Esophagus squamous epithelium (tissue), 5 donors: ENCODE measurements at places on chromosomes 4 and X.

- no peaks in the 10 kb centered on the region for H3K4me1 ChIP-seq
- no peaks in the 10 kb centered on the region for H3K36me3 ChIP-seq
- DNase-seq, result no peak
- no peaks in the 10 kb centered on the region for H3K27me3 ChIP-seq
Measured at GRCh38 chr4:90904021-90904420, 776.8 kb downstream of the CCSER1 start.

GRCh38 chr4:22077571-22077970 is 129.0 kb upstream of the KCNIP4 start:
- H3K4me1 ChIP-seq, result no peaks in the 10 kb centered on the region
- H3K4me3 ChIP-seq, result no peak overlapping the region
- no peaks in the 10 kb centered on the region for H3K36me3 ChIP-seq
- H3K27ac ChIP-seq, result no peak overlapping the region
- H3K27me3 ChIP-seq, result no peaks in the 10 kb centered on the region
- DNase-seq, result no peak

GRCh38 chrX:119638725-119639471 is 32.7 kb upstream of the NKRF start:
- no peaks in the 10 kb centered on the region for H3K27me3 ChIP-seq
- no peaks in the 10 kb centered on the region for H3K36me3 ChIP-seq
- H3K4me1 ChIP-seq, result no peaks in the 10 kb centered on the region
- DNase-seq, result no peak
- no peak overlapping the region for H3K4me3 ChIP-seq

DNA sequence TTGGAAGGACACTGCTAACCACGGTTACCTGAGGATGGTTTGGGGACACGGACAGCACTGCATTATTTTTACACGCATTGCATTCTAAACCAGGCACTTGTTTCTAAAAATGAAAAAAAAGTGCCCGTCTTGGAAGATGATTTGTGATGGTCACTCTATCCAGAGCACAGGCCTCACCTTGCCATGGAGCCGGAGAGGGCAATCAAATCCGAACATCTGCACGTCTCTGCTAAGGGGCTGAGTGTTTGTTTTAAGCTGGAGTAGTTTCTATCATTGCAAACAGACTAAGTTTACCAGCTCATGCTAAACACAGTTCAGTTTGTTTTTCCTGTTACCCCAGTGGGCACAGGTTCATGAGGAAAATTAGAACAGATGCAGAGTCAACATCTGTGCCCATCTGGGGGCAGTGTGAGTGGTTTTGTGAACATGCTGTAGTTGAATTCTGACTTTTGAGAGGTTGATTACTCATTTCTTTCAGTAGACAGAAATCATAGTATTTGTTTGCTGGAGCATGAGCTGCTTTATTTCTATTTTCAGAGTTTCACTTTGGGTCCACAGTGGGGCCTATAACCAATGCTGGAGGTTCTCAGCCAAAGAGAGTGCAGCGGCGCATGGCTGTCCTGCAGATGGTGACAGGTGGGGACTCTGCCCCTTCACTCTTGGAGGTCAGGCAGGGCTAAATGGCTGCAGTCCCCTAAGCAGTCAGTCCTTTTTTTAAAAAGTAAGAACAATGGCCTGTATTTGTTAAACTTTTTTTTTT is 65.4 kb upstream of the ENPP6 start:
- H3K36me3 ChIP-seq, result no peaks in the 10 kb centered on the region
- DNase-seq, result no peak
- peaks cover 31% of the 10 kb centered on the region for H3K4me1 ChIP-seq
- H3K4me3 ChIP-seq, result no peak overlapping the region
- H3K27ac ChIP-seq, result peak overlapping the region; percentile 53
- H3K27me3 ChIP-seq, result no peaks in the 10 kb centered on the region

- no peak for DNase-seq
- H3K4me1 ChIP-seq, result no peaks in the 10 kb centered on the region
- no peak overlapping the region for H3K27ac ChIP-seq
- H3K27me3 ChIP-seq, result no peaks in the 10 kb centered on the region
- no peak overlapping the region for H3K4me3 ChIP-seq
Measured at GRCh38 chr4:147590249-147590920, 26.8 kb upstream of the TMEM184C start.

- H3K36me3 ChIP-seq, result no peaks in the 10 kb centered on the region
- no peaks in the 10 kb centered on the region for H3K27me3 ChIP-seq
- no peak overlapping the region for H3K4me3 ChIP-seq
- H3K27ac ChIP-seq, result no peak overlapping the region
- H3K4me1 ChIP-seq, result no peaks in the 10 kb centered on the region
- no peak for DNase-seq
Measured at GRCh38 chr4:6074758-6075157, 56.5 kb upstream of the C4orf50 start.

- H3K4me1 ChIP-seq, result no peaks in the 10 kb centered on the region
- no peaks in the 10 kb centered on the region for H3K27me3 ChIP-seq
- no peak for DNase-seq
- H3K4me3 ChIP-seq, result no peak overlapping the region
- H3K27ac ChIP-seq, result no peak overlapping the region
- H3K36me3 ChIP-seq, result no peaks in the 10 kb centered on the region
Measured at GRCh38 chr4:31088600-31089230, 368.5 kb downstream of the PCDH7 start.

GRCh38 chrX:72131317-72132294 is at the start of gene RTL5:
TSS of gene RTL5 (minus strand) at chrX:72131915.
- no peaks in the 10 kb centered on the region for H3K36me3 ChIP-seq
- H3K27ac ChIP-seq, result peak within 1 kb of the TSS; percentile 85
- H3K4me1 ChIP-seq, result peaks cover 47% of the 10 kb centered on the region
- H3K4me3 ChIP-seq, result peak within 1 kb of the TSS; percentile 27

DNA sequence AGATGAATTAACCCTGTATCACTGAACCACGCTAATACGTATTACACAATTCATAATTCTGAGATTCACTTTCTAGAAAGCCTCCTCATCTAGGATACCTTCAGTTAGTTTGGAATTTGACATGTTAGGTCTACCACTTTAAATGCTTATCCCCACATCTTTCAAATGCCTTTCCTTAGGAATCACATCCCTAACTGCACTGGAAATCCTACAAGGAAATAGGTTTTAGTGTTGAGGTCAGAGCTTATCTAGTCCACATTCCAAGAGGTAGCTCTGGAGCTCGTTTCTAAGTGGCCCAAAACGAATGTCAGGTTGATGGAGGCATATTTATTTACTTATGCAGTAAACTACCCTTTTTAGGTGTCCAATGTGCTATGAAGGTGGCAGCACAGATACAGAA is 18.0 kb downstream of the PDHA1 start:
- H3K4me3 ChIP-seq, result no peak overlapping the region
- no peaks in the 10 kb centered on the region for H3K27me3 ChIP-seq
- H3K36me3 ChIP-seq, result peaks cover 5% of the 10 kb centered on the region
- no peak for DNase-seq
- no peaks in the 10 kb centered on the region for H3K4me1 ChIP-seq

GRCh38 chr4:26529479-26529878 is 39.2 kb upstream of the CCKAR start:
- H3K4me1 ChIP-seq, result peaks cover 6% of the 10 kb centered on the region
- H3K27me3 ChIP-seq, result no peaks in the 10 kb centered on the region
- H3K4me3 ChIP-seq, result no peak overlapping the region
- DNase-seq, result no peak
- H3K36me3 ChIP-seq, result no peaks in the 10 kb centered on the region

DNA sequence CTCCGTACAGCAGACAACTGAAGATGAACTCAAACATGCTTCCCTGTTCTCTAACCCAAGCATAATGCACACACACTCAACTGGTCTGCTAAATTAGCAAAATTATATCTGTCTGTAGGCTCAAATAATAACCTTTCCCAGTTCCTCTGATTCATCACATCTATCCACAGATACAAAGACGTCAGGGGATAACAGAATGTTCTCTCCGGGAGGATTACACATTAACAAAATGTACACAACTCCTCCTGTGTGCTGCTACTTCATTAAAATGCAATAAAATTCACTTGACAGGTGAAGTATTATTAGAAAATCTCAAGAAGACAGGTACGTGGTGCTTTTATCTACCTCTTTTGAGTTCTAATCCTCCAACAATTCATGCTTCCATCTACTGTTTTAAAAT is 57.4 kb downstream of the FAT1 start:
- H3K27ac ChIP-seq, result peak overlapping the region; percentile 8
- no peak for DNase-seq
- H3K27me3 ChIP-seq, result no peaks in the 10 kb centered on the region
- no peak overlapping the region for H3K4me3 ChIP-seq

GRCh38 chr4:75056277-75056676 is 123.4 kb downstream of the PARM1 start:
- no peaks in the 10 kb centered on the region for H3K36me3 ChIP-seq
- H3K27me3 ChIP-seq, result no peaks in the 10 kb centered on the region
- no peak overlapping the region for H3K4me3 ChIP-seq

DNA sequence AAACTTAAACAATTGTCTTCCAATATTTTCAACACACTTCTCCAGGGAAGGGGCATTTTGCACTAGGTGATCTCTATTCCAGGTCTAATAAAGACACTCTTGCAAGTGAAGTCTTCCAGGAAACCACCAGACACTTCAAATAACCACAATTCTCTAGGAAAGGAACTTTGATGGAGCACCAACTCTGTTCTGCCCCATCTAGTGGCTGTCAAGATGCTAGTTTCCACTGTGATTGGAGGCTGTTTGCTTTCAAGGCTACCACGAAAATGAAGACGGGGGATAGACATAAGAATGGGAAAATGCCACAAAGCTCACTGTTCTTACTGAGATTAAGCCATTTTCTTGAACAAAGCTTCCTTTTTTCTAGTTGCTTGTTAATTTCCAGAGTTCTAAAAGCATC is 100.6 kb upstream of the F9 start:
- no peaks in the 10 kb centered on the region for H3K36me3 ChIP-seq
- no peak overlapping the region for H3K4me3 ChIP-seq
- no peak overlapping the region for H3K27ac ChIP-seq
- H3K4me1 ChIP-seq, result no peaks in the 10 kb centered on the region
